Dorsolateral prefrontal cortex (tissue), 122 donors: ENCODE measurements at places on chromosomes 11 and 22.

- no peak for DNase-seq
Measured at GRCh38 chr11:107682572-107682971, 29.3 kb downstream of the SLN start.

GRCh38 chr11:107357877-107358276 lies 99.7 kb downstream of the CWF19L2 start:
- no peak for DNase-seq

DNA sequence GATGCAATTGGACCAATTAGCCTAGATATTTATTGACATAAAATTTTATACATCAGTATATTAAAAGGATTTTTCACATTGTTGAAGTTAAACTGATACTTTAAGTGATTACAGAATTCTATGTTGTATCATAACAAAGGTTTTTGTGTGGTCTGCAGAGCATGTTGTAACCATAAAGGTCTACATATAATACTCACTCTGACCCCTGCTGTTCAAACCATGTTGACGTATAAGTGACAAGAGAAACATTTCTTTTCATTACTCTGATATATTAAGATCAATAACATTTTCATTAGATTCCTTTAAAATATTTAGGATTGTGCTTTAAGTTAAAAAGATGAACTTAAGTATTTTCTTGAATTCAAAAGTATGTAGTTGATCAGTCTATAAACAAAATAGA lies 63.9 kb downstream of the GAS2 start:
- DNase-seq, result no peak

DNA sequence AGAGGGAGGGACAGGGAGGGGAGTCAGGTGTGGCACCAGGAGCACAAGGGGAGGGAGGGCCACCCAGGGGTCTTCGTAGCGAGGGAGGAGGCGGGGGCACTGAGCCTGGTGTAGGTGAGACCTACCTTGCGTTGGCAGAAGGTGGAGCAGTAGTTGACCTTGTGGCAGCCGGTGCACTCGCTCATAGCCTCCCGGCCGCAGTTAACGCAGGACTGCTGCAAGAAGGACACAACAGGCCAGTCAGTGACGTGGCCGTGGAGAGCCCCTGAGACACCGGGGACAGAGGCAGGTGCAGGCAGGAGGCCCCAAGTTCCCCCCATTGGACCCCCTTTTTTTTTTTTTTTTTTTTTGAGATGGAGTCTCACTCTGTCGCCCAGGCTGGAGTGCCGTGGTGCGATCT lies 16.8 kb downstream of the DRD4 start:
- no peak for DNase-seq
